ENCODE measurements at places on chromosomes 16 and 17.

- no peak for DNase-seq
Observed at GRCh38 chr17:67246403-67246652, 1.3 kb upstream of the HELZ start.

DNA sequence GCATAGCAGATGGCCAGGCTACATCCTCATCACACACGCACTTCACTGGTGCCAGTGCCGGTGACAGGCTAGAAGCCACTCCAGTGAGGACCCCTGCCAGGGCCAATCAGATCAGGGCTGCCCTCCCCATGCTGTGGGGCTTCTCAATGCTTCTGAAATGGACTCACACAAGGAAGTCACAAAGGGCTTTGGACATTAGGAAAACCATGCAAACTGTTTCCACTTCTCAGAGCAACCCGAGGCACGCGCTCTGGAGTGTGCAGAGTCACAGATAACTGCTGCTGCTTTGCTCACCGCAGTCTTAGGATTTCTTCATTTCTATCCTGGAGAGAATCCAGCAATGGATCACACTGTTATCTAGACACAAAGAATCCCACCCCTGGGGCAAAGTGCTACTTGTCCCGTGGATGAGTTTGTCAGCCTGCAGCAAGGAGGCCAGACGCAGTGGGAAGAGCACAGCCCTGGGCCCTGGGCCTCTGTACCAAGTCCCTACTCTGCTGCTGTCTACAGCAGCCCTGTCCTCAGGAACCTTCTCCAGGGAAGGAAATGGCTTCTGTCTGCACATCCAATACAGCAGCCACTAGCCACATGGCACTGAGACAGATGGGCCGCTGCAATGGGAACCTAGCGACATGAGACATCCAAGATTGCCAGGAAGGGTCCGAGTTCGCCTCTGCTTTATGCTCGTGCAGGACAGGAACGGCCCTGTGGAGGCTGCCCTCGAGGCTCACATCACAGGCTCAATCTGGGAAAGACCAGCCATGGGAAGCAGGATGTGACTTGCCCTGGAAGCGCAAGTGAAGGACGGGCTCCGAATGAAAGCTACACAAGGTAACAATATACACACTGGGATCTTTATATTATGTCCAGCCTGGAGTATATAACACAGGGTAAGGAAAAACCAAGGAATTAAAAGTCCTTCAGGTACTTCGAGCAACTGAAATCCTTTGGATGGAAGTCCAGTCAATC, 169.3 kb downstream of the ZFHX3 start:
- no peak for DNase-seq

DNA sequence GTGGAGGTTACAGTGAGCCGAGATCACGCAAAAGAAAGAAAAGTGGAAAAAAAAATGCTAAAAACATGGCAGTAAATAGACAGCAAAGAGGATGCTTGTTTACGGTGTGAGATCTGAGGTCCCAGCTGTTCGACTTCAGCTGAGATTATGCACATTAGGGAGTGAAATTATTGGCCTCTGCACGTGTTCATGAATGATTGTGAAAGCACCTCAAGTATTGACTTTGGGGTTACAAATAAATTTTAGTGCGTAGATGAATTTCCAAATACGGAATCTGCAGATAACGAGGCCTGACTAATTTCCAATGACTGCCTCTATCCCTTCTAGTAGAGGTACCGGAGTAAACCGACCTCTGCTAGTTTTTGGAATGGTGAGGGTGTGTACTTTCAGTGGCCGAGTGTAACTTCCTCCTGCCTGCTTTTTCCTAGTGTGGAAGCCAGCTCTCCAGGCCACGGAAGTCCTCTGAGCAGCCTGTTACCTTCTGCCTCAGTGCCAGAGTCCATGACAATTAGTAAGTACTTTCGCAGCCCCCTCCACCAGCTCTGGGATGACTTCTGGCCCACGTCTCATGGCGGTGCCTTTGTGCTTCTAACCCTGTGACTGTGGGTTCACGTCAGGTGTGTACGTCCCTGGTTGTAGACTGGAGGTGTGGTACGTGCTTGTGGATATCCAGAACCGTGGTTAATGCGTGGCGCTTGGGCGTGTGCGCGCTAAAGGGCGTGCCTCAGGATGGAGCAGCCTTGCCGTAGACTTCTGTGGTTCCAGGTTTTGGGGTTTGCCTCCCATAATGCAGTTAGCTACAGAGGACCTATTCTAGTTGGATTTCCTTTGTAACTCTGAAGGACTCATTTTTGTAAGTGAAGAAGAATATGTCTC, 102.1 kb downstream of the SNX29 start:
- no peak for DNase-seq

- no peak for DNase-seq
Observed at GRCh38 chr17:56681561-56682266, 88.2 kb downstream of the NOG start.

GRCh38 chr16:11524098-11524760, 62.5 kb downstream of the LITAF start:
- DNase-seq = no peak

DNA sequence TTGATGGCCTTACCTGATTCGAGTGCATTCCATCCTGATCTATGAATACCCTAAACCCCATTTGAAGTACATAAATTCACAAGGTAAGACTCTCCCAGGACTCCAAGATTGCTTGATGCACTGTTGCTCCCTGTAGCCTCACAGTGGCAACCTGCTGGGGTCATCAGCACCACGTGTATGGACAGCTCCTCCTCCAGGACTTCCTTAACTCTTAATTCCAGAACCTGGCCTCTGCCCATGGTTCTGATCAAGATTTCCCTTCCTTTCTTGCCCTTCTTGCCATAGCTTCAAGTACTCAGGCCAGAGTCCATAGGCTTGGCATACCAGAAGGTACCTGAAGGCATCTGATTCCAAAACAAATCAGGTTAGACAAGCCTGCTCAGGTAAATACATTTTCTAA, 34.0 kb upstream of the NLK start:
- no peak for DNase-seq

DNA sequence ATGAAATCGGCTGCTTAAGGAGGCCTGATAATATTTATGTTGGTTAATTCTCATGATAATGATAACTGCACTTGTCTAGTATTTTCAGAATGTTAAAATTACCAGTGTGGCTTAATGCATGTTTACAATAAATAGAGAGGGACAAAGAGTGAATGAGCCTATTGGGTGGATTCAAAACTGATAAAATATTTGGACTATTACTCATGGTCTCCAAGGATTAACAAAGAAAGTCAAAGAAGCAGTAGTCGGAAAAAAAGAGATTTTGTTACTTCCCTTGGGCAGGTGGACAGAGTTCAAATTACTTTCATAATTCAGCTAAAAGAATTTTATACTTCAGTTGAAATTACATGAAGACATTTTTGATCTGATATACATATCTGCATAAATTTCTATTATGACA, 258.2 kb upstream of the PMFBP1 start:
- DNase-seq = no peak

GRCh38 chr16:3988824-3989223, 108.3 kb upstream of the CREBBP start:
- DNase-seq = no peak

DNA sequence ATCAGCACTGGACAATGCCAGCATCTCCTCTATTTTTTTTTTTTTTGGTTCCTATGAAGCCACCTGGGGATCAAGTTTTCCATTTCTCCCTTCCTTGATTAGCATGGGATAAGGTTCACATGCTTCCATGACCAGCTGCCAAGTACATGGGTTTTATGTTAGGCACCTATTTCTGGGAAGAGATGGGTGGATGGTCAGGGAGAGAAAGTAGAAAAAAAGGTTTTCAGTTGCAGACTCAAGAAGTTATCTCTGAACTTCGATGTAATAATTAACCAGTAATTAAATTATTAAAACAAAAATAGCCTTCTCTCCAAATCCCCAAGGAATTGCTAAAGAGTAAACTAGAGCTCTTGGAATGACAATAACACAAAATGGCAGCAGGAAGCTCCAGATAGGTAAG, 164.9 kb upstream of the MAF start:
- DNase-seq = no peak

- no peak for DNase-seq
Observed at GRCh38 chr16:2250652-2251295, 613 bp downstream of the ECI1 start.

DNA sequence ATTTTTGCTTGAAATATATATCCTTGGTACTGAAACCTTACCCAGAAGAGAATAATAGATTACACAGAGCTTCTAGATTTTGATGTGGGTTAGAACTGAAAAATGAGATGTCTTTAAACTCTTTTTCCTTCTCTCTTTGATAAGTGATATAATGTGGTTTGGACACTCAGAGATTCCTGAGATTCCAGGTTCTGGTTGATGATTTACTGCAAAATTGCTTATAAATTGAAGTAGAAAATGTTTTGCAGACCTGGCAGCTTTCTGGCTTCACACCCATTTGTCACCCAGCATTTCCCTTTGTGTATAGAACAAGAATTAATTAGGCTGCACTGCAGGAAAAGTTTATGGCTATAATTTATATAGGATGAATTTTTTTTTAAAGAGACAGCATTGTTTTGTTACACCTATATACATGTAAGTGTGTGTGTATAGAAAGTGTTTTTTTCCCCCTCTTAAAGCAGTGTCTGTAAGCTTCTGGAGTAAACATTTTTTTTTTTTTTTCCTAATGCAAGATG, 23.5 kb downstream of the AATF start:
- DNase-seq = no peak

DNA sequence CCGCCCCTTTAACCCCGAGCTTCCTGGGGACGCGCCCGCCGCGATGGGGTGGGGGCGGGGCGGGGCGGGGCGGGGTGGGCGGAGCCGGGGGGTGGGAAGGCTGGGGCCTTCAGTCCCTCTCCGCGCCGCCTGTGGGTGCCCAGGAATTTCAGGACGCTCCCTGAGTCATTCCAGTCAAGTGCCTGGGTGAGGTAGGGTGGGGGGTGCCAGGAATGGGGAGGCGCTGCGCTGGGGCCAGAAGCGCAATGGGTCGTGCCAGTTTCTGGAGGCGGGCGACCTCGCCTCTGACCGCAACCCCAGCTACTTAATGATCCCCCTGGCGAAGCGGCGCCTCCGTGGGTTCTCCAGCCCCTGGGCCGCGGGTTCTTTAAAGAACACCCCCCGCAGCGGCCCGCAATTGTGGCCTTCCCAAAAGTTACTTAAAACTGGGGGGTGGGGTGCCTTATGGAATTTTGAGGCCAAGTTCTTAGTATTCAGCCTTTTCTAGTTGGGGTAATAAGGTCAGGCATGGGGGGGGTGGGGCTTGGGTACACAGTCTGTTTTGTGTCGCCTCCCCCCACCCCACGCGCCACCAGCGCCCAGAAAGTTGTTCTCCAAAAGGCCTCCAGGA, 826 bp upstream of the GSE1 start:
- no peak for DNase-seq

DNA sequence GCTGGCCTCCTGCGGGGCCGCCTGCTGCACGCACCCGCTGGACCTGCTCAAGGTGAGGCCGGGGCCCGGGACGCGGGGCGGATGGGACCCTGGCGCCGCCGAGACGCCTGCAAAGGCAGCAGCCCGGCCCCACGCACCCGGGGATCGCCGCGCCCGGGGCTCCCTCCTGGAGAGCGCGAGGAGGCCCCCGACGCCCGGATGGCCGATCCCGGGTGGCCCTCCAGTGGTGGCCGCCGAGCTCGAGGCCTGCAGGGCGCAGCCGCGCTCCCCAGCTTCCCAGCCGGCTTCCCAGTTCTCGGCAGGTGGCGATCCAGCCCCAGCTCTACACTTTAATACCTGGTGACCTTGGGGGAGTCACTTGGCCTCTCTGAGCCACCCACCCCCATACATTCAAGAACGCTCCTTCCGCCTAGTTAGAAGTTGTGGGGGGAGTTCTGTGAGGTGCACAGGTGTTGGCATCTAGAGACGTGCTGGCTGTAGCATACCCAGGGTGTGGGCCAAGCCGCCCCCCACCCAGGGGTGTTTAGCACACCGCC, 452 bp downstream of the SLC25A10 start:
- DNase-seq = no peak

GRCh38 chr17:76887802-76888201, 19.6 kb downstream of the MGAT5B start:
- no peak for DNase-seq

GRCh38 chr17:77322514-77323412, 182.0 kb downstream of the SEC14L1 start:
- DNase-seq = no peak

DNA sequence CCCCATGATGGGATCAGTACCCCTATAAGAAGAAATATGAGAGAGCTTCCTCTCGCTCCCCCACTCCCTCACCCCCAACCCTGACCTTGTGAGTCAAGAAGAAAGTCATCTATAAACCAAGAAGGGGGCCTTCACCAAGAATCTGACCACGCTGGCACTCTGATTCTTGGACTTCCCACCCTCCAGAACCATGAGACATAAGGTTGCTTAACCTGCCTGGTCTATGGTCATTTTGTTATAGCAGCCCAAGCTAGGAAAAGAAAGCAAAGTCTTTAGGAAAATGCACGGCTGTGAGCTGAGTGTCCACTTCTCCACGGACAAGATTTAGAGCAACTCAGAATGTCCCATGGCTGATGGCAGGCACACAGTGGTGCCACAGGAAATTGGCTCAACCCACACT, 333.5 kb downstream of the SOX9 start:
- no peak for DNase-seq

- DNase-seq = no peak
Observed at GRCh38 chr17:1371893-1372590, 28.0 kb downstream of the YWHAE start.

DNA sequence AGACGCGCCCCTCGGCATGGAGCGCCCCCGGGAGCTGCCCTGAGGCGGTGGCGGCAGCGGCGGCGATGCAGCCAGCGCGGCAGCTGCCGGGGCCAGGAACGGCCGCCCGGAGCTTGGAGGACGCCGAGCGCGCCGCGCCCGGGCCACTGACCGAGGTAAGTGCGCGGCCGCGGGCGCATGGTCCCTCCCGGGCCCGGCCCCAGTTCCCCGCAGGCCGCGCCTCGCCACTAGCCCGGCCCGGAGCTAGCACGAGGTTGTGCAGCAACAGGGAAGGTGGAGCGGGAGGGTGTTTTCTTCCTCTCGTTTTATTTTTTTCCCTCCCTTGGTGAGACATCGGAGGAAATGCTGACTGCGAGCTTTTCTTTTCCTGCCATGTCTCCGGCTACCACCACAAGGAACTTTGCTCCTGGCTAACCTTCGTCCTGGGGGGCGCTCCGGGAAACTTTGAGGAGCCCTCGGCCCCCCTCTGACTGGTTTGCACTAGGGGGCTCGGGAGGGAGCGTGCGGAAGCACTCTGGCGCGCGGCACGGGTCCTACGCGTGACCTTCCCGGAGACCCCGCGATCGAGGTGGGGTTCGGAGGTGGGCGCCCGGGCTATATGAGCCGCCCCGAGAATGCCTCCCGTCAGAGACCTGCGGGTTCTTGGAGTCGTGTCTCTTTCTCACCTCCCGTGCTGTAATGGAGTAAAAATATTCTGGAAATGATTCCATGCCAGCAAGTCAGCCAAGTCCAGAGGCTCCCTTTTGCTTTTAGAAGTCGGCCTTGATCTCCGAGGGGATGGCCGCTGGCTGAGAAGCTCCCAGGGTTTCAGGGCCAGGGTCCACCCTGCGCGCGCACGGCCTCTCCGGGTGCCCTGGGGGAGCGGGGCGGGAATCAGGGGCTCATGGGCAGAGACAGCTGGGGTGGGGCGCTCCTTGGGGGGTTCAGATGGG, 868 bp downstream of the KCNJ12 start:
- no peak for DNase-seq

GRCh38 chr16:65315081-65315780, 193.4 kb upstream of the CDH11 start:
- DNase-seq = no peak
